Activated CD4-positive, alpha-beta T cell treated with anti-CD3 and anti-CD28 coated beads for 1 hour (primary cell): ENCODE measurements at places on chromosomes 6 and 20.

DNA sequence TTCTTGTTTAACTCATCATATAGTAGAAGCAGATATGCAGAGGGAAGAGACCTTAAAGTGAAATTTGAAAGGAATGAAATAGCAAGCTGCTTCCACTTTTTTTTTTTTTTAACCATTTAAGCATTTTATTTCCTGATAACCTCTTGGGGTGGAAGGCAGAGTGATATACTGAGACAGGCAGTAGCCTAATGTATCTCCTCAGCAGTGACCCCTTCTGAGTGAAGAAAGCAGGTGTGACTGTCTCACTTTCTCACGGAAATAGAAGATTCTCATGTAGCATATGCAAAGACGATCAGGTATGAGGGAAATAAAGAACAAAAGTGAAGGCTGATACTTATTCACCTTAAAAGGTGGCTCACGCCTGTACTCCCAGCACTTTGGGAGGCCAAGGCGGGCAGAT is 187.1 kb upstream of the STXBP5 start:
- no peak for DNase-seq

DNA sequence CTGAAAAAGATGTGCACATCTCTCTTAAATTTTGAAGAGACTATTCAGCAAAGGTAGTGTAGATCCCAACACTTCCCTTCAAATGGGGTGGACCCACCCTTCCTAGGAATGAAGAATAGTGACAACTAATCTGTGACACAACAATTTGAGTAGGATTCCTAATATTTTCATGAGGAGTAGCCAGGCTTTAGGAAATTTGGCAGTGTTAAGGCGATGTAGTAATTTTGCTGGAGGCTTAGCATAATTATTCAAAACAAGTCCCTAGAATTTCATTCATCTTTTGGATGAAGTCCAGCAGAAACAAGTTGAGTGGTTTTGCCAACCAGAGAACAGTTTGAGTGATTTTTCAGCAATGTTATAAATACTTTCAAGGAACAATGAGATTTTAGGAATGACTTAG is 52.4 kb downstream of the ELOVL4 start:
- DNase-seq, result no peak

DNA sequence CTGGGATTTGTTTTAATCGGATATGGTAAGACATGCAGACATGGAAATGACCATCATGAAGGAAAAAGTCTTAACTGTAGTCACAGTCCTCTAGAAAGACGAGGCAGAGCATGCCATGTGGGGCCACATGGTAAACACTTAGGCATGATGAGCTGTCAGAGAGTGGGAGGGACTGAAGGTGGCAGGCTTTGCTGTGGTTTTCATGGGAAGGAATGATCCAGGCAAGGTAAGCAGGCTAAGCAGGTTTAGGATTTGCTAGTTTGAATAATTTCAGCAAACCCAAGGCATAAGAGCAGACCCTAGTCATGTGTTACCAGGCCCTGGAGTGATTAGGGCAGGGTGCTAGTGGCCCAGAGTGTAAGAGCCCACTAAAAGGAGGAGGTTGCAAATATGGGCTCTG is 47.2 kb upstream of the STMND1 start:
- no peak for DNase-seq

GRCh38 chr6:16165641-16166040 is 36.8 kb downstream of the MYLIP start:
- DNase-seq, result no peak

- DNase-seq, result no peak
These were observed 210.1 kb upstream of the FUT9 start for GRCh38 chr6:95805699-95806098.

GRCh38 chr6:106069478-106069877 is 16.7 kb upstream of the PRDM1 start:
- no peak for DNase-seq

- no peak for DNase-seq
These were observed 21.8 kb downstream of the OSTM1 start for GRCh38 chr6:108052706-108053105.

DNA sequence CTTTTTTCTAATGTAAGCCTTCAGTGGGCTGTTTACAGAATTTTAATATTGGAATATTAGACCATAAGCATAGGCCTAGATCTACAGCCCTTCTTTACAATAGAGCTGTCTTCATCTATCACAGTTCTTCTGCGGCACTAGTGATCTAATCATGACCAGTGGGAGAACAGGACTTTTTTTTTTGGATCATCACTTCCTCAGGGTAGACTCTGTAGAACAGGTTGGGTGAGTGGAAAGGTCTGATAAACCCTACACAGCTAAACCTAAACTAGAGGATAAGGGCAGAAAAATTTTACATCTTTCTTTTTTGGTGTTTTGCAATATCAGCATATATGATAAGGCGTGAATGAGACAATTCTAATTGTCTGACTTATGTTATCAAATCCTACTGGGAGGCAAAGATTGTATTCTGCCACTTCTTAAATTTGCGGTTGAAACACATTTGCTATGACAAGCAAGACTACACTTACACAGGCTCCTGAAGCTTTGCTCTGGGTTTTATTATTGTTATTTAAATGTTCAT is 52.2 kb downstream of the GOPC start:
- no peak for DNase-seq

- no peak for DNase-seq
These were observed 51.1 kb downstream of the GNAS start for GRCh38 chr20:58903614-58904013.

DNA sequence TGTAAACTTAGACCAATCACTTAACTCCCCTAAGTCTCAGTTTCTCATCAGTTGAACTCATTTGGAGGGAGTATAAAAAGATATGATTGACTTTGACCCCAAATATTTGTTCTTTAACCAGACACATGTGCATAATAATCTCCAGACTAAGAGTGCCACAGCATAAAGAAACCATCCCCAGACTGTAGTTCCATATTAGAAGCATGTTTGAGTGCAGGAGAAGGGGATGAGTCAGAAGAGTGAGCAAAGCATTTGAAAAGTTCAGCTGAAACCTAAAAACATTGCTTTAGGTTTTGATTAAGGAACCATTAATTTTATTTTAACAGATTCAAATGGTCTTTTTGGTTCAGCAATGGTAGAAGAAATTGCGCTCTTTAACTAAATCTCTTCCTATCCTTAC is 654.8 kb downstream of the UTRN start:
- no peak for DNase-seq

- DNase-seq, result no peak
These were observed 3.6 kb upstream of the HSP90AB1 start for GRCh38 chr6:44243345-44243744.

DNA sequence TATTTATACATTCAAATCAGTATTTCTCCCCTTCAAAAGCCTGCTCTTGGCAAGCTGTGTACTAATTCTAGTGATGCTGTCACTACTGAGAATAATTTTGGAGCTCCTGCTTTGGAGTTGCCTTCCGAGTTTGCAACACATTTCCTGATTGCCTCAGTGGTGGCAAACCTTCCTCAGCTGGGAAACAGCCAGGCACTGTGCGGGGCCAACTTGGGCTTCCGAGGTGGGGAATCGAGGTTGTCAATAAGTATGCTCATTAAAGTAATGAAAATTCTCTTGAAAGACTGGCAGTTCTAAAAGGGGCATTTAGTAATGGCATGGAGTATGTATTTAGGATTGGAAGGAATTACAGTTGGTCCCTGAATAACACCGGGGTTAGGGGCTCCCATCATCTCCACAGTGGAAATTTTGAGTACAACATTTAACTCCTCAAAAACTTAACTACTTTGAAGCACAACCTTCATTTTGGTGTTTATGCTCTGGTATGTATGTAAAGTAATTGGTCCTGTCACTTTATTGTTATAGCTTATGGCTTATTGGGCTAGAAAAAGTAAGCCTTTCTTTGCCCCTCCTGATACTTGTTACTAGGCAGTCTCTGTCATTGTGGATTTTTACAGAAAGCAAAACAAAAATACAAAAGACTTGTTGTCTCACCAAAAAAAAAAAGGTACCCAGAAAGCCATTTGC is 2.7 kb downstream of the PAQR8 start:
- DNase-seq, result no peak

DNA sequence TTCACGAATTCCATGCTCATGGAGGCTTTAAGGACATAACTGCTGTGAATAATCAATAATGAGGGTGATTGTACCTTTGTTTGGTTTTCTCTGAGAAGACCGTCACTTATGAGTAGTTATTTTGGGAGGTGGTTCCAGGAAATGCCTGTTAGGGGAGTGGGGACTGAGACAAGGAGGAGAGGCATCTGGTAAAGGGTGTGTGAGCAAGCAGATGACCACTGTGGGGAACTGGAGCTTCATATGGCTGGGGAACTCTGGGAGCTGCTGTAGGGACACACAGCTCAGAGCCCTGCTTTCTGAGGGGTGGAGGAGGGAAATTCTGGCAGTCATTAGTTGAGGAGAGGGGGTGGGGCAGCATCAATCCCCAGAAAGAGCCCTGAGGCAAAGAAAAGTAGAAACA is 71.3 kb upstream of the TINAG start:
- DNase-seq, result no peak

GRCh38 chr6:117174835-117175360 is 90.5 kb upstream of the VGLL2 start:
- DNase-seq, result no peak

DNA sequence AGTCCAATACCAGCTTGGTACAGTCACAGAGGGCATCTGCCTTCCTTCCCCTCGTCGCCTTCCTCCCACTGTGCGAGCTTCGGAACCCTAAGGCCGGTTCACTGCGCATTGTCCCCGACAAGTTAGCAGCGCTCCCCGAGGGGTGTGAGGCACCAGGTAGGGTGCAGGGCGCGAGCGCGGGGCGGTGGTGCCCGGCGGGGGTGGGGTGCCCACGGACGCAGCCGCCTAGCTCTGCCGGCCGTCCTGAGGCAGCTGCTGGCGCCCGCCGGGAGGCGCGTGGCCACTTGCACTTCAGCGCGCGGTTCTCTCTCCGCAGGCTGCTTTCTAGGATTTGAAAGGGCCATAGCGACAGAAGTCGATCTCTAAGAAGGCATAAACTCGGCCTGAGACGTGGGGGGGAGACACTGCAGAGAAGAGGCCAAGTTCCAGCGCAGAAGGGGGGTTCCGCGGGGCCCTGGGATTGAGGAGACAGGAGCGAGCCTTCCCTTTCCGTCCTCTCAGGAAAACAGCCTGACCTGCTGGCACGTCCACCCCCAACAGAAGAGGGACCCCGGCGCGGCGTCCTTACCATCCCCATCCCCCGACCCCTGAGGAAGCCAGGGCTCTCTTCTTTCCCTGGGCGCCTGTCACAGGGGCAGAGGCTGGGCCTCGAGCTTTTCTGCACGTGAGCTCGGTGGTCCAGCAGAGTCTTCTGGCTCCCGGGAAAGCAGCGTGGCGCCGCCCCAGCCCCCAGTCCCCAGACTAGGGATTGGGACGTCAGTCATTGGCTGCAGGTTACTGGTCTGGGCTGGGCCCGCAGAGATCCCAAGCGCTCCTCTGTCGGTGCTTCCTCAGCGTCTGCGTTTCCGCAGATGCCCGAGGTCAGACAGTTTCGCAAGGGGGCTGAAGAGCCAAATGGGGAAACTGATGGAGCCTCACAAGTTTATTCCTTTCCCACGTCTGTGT is 15.6 kb upstream of the PRDM13 start:
- no peak for DNase-seq

DNA sequence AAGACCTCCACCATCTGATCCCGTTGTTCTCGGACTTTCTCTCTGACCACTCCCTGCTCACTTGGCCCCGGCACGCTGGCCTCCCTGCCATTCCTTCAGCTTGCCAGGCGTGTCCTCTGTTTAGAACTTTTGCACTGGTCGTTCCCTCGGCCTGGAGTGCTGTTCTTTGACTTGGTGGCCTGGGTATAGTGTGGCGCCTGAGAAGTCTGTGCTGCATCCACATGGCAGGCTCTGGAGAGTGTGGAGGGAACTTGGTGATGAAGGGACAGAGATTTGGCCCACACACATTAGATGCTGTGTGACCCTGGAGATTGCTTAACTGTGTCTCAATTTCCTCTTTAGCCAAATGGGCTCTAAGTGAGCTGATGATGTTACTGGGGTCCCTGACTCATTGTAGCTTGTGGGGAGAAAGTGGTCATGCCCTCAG is 13.0 kb upstream of the TGM2 start:
- DNase-seq, result no peak

DNA sequence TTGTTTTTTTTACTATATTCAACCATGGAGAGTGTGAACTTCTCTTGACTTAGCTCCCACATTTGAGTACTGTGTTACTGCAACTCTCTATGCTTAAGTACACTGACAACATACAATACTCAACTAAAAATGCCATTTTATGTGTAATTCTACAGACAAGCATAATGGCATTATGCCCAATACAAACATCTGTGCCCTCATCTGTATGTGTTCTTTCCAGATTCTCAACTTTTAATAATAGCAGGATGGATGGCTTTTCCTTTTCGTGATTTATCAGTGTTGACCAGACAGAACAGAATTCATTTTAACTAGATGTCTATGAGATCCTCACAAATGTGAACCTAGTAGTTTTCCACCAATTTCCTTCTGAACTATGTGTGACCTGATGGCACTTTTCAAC is 84.2 kb upstream of the MARCKS start:
- DNase-seq, result no peak

DNA sequence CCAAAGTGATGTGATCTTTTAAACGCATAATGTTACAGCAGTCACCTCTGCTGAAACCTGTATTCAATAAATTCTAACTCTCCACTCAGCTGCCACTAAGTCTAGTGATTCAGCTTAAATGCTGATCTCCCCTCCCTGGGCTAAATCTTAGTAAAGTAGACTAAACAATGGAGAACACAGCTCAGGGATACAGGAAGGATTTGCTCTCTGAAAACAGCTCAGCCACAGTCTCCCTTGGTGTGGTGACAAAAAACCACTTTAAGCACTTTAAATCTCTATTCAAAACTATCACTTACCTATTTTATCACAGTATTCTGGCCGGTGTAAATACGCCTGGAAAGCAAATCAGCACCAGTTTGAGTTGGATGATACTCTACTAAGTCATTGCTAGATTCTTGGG is 130.6 kb downstream of the RFX6 start:
- no peak for DNase-seq

GRCh38 chr6:84763003-84763885 is 1.2 kb downstream of the TBX18 start:
- DNase-seq, result no peak

GRCh38 chr6:156269751-156270369 is 507.3 kb upstream of the ARID1B start:
- DNase-seq, result no peak

DNA sequence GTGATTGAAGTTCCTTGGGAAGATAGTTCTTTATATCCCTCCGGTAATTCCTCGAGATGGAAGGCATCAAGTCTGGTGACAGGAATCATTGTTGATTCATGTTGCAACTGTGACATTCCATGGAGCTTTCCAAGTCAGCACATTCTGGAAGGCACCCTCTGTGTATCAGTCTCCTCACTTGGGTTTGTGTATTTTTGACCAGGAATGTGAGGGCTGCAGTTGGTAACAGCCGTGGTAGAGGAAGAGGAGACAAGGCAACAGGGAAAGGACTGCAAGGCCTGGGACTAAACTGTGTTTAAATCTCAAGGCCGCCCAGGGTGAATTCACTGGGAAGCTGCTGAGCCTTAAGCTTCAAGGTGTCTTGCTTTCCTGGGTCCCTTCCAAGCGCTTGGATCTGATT is 99.0 kb downstream of the CLIC5 start:
- DNase-seq, result no peak

GRCh38 chr6:84227044-84227433 is 404 bp downstream of the CEP162 start:
- DNase-seq, result no peak

GRCh38 chr6:18154507-18155149 is at the start of gene TPMT:
TSS of gene TPMT (minus strand) at chr6:18155077. CDS start at chr6:18149127, 5,950 bp downstream.
- DNase-seq, result no peak

- DNase-seq, result no peak
These were observed 3.2 kb downstream of the CDC40 start for GRCh38 chr6:110183292-110183885.

- DNase-seq, result no peak
These were observed 25.5 kb downstream of the GNAS start for GRCh38 chr20:58877976-58878360.

- DNase-seq, result no peak
These were observed 49.2 kb downstream of the CBFA2T2 start for GRCh38 chr20:33539129-33539528.
